Activated CD4-positive, alpha-beta memory T cell treated with anti-CD3 and anti-CD28 coated beads, Interleukin-2, amount 10 ng/mL, durations not matched to agents 7 days and 5 days (primary cell): ENCODE measurements at places on chromosomes 13 and 19. TPM values are rescaled to one million over a fixed set of nuclear protein-coding genes. Genes with fewer than 3 reads are reported as not detected.

Gene TJP3
- 1.4 TPM for total RNA-seq

Gene ZNF682
- total RNA-seq, result 4.8 TPM

Gene PLIN5
- not detected for total RNA-seq

Gene IGSF23
- total RNA-seq, result not detected

Gene ASF1B
- total RNA-seq, result 93.5 TPM

Gene KIRREL2
- 0.58 TPM for total RNA-seq

Gene ADGRE1
- 1.4 TPM for total RNA-seq

Gene KLK8
- total RNA-seq, result not detected

Gene SELENOV
- total RNA-seq, result not detected

Gene CDC42EP5
- total RNA-seq, result not detected

GRCh38 chr19:31046024-31046423 lies 303.2 kb downstream of the TSHZ3 start:
- H3K27me3 ChIP-seq, result peaks cover 2% of the 10 kb centered on the region
- no peak for DNase-seq
- H3K36me3 ChIP-seq, result no peaks in the 10 kb centered on the region

GRCh38 chr19:1446713-1447481 lies 3.0 kb upstream of the APC2 start:
- H3K36me3 ChIP-seq, result peaks cover 11% of the 10 kb centered on the region
- peak; percentile 37 for DNase-seq
- peaks cover 35% of the 10 kb centered on the region for H3K4me1 ChIP-seq
- H3K4me3 ChIP-seq, result peak overlapping the region; percentile 30
- peaks cover 43% of the 10 kb centered on the region for H3K27me3 ChIP-seq
- H3K27ac ChIP-seq, result peak overlapping the region; percentile 44

DNA sequence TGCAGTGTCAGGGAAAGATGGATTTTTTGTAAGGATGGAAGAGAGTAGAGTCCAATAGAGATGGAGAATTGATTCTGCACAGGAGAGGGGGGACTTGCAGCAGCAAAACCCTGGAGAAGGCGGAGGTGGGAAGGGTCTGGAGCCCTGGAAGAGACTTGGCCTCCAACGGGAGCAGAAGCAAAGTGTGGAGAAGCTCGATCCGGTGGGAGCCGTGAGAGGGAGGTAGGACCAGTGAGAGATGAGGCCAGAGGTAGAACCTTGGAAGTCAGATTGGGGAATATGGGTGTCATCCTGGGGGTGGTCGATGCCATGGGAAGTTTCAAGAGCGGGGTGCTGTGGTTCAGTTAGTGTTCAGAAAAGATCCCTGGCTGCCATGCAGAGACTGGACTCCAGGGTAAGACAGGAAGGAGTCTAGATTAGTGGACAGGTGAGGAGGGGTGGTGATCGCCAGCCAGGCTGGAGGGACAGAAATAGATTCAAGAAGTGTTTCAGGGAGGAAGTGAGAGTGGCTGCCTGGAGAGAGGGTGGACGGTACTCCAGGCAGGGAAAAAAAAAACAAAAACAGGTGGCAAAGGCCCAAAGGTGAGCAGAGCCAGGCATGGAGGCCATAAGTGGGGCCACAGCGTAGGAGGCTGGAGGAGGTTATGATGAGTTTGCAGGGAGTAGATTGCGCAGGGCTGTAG lies 2.6 kb downstream of the PPP5C start:
- no peaks in the 10 kb centered on the region for H3K27me3 ChIP-seq
- H3K4me1 ChIP-seq, result peaks cover 64% of the 10 kb centered on the region
- DNase-seq, result no peak
- H3K36me3 ChIP-seq, result peaks cover 40% of the 10 kb centered on the region
- H3K4me3 ChIP-seq, result peak overlapping the region; percentile 83

GRCh38 chr13:35389535-35389934 lies 87.0 kb downstream of the MAB21L1 start:
- H3K4me3 ChIP-seq, result no peak overlapping the region
- no peaks in the 10 kb centered on the region for H3K36me3 ChIP-seq
- H3K4me1 ChIP-seq, result no peaks in the 10 kb centered on the region
- no peaks in the 10 kb centered on the region for H3K27me3 ChIP-seq
- no peak overlapping the region for H3K27ac ChIP-seq

DNA sequence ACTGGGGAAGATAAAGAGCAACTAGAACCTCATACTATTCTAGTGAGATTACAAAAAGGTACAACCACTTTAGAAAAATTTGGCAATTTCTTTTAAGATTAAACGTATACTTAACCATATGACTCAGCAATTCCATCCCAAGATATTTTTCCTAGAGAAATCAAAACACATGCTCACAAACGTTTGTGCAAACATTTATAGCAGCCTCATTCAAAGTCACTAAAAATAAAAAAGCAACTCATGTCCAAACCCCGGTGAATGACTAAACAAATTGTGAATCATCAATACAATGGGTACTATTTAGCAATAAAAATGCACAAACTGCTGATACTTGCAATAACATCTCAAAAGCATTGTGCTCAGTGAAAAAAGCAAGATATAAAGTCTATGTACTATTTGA lies 121.5 kb downstream of the FRY start:
- no peak overlapping the region for H3K4me3 ChIP-seq
- no peaks in the 10 kb centered on the region for H3K27me3 ChIP-seq
- H3K27ac ChIP-seq, result no peak overlapping the region
- H3K36me3 ChIP-seq, result no peaks in the 10 kb centered on the region
- DNase-seq, result no peak

DNA sequence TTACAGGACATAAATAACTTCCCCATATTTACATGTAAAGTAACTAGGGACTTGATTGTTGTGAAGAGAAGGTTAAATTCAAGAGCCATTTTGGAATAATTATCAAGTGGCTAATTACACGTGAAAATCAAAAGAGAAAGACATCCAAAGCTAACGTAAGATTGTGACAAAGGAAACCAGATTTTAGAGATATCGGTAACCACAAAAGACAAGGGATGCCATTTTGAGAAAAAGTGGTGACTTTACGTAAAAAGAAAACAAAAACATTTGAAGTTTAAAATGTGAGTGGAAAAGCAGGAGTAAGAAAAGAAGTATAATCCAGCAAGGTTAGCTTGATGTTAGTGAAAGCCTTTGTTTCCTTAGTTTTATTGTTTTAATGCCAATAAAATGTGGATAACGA lies 10.9 kb upstream of the VWA8 start:
- H3K27ac ChIP-seq, result no peak overlapping the region
- H3K4me1 ChIP-seq, result peaks cover 39% of the 10 kb centered on the region
- DNase-seq, result no peak

- no peaks in the 10 kb centered on the region for H3K27me3 ChIP-seq
- H3K27ac ChIP-seq, result no peak overlapping the region
- DNase-seq, result no peak
- H3K36me3 ChIP-seq, result no peaks in the 10 kb centered on the region
- no peak overlapping the region for H3K4me3 ChIP-seq
Observed at GRCh38 chr13:103066781-103067345, 646 bp upstream of the SLC10A2 start.

GRCh38 chr13:91816263-91816807 lies 417.9 kb downstream of the GPC5 start:
- H3K4me3 ChIP-seq, result no peak overlapping the region
- no peaks in the 10 kb centered on the region for H3K36me3 ChIP-seq
- no peaks in the 10 kb centered on the region for H3K27me3 ChIP-seq
- no peaks in the 10 kb centered on the region for H3K4me1 ChIP-seq

- no peaks in the 10 kb centered on the region for H3K36me3 ChIP-seq
- DNase-seq, result no peak
- H3K27me3 ChIP-seq, result peaks cover 2% of the 10 kb centered on the region
- H3K27ac ChIP-seq, result no peak overlapping the region
- H3K4me1 ChIP-seq, result no peaks in the 10 kb centered on the region
- H3K4me3 ChIP-seq, result no peak overlapping the region
Observed at GRCh38 chr19:47798904-47799266, 5.5 kb downstream of the TPRX1 start.

GRCh38 chr19:16619457-16619856 lies 8.5 kb downstream of the MED26 start:
- H3K36me3 ChIP-seq, result peaks cover 4% of the 10 kb centered on the region
- no peak for DNase-seq
- no peak overlapping the region for H3K27ac ChIP-seq
- no peak overlapping the region for H3K4me3 ChIP-seq
- H3K27me3 ChIP-seq, result no peaks in the 10 kb centered on the region
- peaks cover 55% of the 10 kb centered on the region for H3K4me1 ChIP-seq

- H3K4me1 ChIP-seq, result peaks cover 30% of the 10 kb centered on the region
- DNase-seq, result no peak
- H3K27me3 ChIP-seq, result no peaks in the 10 kb centered on the region
- no peak overlapping the region for H3K27ac ChIP-seq
Observed at GRCh38 chr19:46367426-46367825, 20.5 kb downstream of the PPP5C start.

DNA sequence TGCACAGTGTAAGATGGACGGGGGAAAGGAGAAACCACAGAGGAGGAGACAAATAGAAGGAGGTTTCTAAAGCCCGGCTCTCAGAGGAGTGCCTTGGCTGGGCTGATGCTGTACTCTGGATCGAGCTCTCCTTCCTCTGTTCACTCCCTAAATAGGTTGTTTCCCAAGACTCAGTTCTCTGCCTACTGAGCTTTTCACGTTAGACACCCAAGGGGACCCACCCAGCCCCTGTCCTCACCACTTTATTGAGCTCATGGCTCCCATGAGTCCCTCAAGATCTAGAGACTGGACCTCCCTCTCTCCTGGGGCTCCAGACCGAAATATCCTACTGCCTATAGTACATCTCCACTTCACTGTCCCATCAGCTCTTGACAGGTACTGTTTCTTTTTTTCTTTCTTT lies 38.1 kb upstream of the GPR183 start:
- no peaks in the 10 kb centered on the region for H3K27me3 ChIP-seq
- H3K36me3 ChIP-seq, result peaks cover 72% of the 10 kb centered on the region
- peaks cover 38% of the 10 kb centered on the region for H3K4me1 ChIP-seq
- no peak overlapping the region for H3K27ac ChIP-seq

DNA sequence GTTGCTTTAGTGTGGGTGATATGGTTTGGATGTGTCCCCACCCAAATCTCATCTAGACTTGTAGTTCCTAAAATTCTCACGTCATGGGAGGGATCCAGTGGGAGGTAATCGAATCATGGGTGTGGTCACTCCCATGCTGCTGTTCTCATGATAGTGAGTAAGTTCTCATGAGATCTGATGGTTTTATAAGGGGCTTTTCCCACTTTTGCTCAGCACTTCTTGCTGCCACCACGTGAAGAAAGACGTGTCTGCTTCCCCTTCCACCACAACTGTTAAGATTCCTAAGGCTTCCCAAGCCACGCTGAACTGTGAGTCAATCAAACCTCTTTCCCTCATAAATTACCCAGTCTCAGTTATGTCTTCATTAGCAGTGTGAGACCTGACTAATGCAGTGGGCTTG lies 26.0 kb downstream of the OR10H4 start:
- no peaks in the 10 kb centered on the region for H3K36me3 ChIP-seq
- H3K4me1 ChIP-seq, result no peaks in the 10 kb centered on the region
- no peak overlapping the region for H3K4me3 ChIP-seq
- peaks cover 12% of the 10 kb centered on the region for H3K27me3 ChIP-seq
- no peak overlapping the region for H3K27ac ChIP-seq

GRCh38 chr19:18419699-18420460 lies 682 bp downstream of the SSBP4 start:
- peak; percentile 68 for DNase-seq
- peaks cover 84% of the 10 kb centered on the region for H3K4me1 ChIP-seq
- H3K27me3 ChIP-seq, result peaks cover 10% of the 10 kb centered on the region

GRCh38 chr19:543910-544608 lies at the start of gene GZMM:
Gene GZMM (plus strand): TSS chr19:544053. CDS start chr19:544072, 19 bp downstream.
- DNase-seq, result peak; percentile 84
- H3K4me1 ChIP-seq, result peaks cover 21% of the 10 kb centered on the region
- no peaks in the 10 kb centered on the region for H3K36me3 ChIP-seq
- peak within 1 kb of the TSS; percentile 71 for H3K4me3 ChIP-seq

- H3K36me3 ChIP-seq, result peaks cover 21% of the 10 kb centered on the region
- H3K27me3 ChIP-seq, result peaks cover 32% of the 10 kb centered on the region
- peaks cover 59% of the 10 kb centered on the region for H3K4me1 ChIP-seq
- H3K27ac ChIP-seq, result peak overlapping the region; percentile 76
Observed at GRCh38 chr13:114161644-114162532, 17.2 kb upstream of the CFAP97D2 start.

DNA sequence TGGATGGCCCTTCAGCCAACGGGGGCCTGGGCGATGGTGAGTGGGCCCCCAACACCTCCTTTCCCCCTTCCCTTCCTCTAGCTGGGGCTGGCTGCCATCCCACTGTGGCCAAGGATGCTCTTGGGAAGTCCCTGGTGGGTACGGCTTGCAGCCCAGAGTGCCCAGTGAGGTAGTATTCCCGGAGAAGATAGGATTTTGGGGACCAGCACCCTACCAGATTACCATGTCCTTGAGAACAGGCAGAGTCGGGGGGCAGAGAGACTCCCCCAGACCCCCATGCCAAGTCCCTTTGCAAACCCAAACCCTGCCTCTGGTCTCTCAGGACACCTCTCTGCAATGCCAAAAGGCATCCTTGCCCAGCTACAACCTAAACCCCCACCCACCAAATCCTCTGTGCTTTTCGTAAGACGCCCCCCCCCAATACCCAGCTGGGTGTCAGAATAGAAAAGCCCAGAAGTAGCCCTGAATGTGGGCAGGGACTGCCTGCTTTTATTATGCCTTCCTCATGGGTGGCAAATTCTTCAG lies 1.7 kb downstream of the HIF3A start:
- H3K27me3 ChIP-seq, result peaks cover 22% of the 10 kb centered on the region
- DNase-seq, result no peak
- no peak overlapping the region for H3K27ac ChIP-seq
- no peak overlapping the region for H3K4me3 ChIP-seq
- H3K36me3 ChIP-seq, result no peaks in the 10 kb centered on the region

- H3K27me3 ChIP-seq, result peaks cover 4% of the 10 kb centered on the region
- no peaks in the 10 kb centered on the region for H3K4me1 ChIP-seq
- H3K27ac ChIP-seq, result no peak overlapping the region
- no peak for DNase-seq
- H3K4me3 ChIP-seq, result no peak overlapping the region
- no peaks in the 10 kb centered on the region for H3K36me3 ChIP-seq
Observed at GRCh38 chr13:28415994-28416421, 78.9 kb downstream of the FLT1 start.

GRCh38 chr19:4583961-4584669 lies 24.6 kb upstream of the SEMA6B start:
- H3K4me1 ChIP-seq, result peaks cover 2% of the 10 kb centered on the region
- no peak overlapping the region for H3K27ac ChIP-seq
- no peaks in the 10 kb centered on the region for H3K36me3 ChIP-seq
